CD4-positive, alpha-beta T cell treated with Interleukin-17A for 4 hours (primary cell): ENCODE measurements at places on chromosomes 12 and 14.

DNA sequence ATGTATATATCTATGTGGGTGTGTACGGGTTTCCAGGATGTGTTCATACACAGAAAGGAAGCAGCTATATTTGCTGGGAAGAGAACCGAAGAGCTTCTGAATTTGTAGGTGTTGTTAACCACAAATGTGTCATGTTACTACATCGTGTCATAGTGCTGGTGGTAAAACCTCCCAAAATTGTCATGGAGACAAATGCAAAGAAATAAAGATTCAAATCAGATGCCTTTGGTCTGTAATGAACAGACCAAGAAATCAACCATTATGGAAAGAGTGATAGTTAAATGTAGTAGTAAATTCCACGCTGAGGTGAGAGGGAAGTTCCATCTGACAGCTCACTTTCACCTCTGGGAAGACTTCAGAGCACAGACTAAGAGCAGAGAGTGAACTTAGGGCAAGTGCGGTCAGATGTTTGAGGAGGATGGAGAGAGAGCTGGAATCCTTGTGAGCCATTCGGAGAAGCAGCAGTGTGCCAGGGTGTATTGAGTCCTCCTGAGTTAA is 487.5 kb downstream of the TMEM121 start:
- no peak for DNase-seq

DNA sequence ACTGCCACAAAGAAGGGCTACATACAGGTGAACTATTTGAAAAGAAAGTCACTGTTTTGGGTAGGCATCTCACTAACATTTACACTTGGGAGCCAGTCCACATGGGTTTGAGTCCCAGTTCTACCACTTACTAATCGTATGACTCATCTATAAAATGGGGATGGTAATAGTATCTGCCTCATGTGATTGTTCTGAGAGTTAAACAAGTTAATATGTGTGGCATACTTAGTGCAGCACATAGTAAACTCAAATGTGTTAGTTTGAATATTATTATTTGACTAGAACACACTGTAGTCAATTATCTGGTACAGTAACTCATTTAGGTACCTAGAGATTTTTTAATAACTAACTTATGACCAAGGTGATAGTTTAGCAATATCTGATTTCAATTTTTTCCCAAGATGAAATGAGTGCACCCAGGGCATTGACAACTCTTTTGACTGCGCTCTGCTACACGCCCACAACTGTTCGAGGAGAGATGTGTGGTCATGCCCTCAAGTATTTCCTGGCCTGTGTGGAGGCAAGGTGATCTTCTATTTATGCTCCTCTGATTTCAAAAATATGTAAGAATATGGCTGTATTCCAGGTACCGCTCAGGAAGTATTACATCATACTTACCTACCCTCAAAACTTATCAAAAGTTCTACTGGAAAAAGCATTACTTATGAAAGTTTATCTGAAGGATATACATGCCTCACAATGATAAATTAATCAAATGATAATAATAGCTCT is 210.6 kb upstream of the EGLN3 start:
- DNase-seq = peak; percentile 6

DNA sequence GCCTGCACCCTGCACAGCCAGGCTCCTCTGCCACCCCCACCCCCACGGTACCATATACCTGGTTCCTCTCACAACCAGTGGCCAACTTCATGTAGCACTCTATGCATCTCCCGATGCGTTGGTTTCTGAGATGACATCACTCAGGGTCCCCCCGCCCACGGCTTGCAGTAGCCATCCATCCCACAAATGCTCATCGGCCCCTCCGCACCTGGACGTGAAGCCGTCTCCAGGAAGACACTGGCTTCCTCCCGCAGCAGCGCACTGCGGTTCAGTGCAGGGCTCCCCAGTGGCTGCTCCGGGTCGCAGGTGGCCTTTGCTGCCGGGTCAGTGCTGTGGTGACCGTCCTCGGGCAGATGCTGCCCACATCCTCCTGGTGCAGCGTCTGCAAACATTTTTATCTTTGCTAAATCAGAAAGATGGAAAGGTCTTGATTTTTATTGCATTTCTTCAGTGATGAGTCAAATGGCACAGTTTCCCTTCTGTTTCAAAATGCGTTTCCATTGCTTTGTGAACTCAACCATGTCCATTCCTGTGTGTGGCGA is 27.5 kb upstream of the MMP17 start:
- DNase-seq = no peak

DNA sequence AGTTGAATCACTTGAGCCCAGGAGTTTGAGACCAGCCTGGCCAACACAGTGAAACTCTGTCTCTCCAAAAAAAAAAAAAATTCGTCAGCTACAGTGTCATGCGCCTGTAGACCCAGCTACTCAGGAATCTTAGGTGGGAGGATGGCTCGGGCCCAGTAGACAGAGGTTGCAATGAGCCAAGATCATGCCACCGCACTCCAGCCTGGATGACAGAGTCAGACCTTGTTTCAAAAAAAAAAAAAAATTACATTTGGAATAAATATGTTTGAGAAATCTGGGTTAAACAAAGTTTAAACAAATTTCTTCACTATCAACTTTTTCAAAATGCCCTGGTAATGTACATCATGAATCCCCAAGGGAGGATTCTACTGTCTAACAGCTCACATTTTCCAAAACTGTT is 187.0 kb upstream of the RASSF8 start:
- DNase-seq = no peak

- DNase-seq = no peak
Measured at GRCh38 chr12:122947352-122947792, 18.9 kb downstream of the ABCB9 start.

DNA sequence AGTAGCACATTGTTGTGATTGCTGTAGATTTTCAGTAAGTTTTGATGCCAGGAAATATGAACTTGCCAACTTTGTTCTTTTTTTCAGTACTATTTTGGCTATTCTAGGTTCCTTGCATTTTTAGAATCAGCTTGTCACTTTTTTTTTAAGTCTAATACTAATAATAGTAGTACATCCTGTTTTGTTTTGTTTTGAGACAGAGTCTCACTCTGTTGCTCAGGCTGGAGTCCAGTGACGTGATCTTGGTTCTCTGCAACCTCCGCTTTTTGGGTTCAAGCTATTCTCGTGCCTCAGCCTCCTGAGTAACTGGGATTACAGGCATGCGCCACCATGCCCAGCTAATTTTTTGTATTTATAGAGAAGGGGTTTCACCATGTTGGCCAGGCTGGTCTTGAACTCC is 16.5 kb downstream of the PWP1 start:
- no peak for DNase-seq

DNA sequence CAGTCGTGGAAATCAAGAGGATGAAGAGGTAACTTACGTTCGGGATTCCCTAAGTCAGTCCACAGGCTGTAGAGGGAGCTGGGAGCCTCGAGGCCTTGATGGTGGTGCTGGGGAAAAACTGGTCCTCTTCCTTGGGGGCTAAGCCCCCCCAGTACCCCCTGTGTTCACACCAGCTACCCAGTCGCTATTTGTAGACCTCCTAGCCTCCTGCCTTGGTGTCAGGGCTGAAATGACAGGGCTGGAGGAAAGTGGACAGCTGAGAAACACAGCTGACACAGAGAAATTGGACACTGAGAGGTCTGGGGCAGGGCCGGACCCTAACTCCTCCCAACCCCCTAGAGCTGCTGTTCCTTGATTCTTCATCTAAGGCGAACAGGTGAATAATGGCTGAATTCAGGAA is at the start of gene STAC3:
TSS of gene STAC3 (minus strand) at position 232 of the 400 bp plus-strand sequence. CDS start 1,551 bp downstream, outside the sequence.
- no peak for DNase-seq

- DNase-seq = no peak
Measured at GRCh38 chr12:13573698-13574321, 377.3 kb downstream of the EMP1 start.

DNA sequence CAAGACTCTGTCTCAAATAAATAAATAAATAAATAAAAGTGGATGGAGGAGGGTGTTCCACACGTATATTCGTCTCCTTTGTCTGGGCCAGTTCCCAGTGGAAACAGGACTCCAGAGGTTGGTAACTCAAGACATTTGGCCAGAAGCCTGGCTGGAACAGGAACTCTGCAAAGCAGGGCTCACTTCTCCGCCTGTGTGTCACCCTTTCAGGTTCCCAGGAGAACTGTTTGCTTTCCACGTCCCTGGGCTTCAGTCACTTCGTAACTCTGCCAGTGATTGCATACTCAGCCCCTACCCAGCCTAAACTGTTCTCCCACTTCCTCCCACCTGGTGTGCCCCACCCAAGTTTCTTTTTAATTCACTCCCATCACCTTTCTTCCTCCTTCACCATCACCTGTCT is 7.0 kb upstream of the UBE2N start:
- peak; percentile 13 for DNase-seq

- DNase-seq = no peak
Measured at GRCh38 chr12:111222027-111222414, 146.9 kb downstream of the PHETA1 start.

GRCh38 chr12:109701064-109701463 is 12.6 kb upstream of the FAM222A start:
- DNase-seq = no peak

DNA sequence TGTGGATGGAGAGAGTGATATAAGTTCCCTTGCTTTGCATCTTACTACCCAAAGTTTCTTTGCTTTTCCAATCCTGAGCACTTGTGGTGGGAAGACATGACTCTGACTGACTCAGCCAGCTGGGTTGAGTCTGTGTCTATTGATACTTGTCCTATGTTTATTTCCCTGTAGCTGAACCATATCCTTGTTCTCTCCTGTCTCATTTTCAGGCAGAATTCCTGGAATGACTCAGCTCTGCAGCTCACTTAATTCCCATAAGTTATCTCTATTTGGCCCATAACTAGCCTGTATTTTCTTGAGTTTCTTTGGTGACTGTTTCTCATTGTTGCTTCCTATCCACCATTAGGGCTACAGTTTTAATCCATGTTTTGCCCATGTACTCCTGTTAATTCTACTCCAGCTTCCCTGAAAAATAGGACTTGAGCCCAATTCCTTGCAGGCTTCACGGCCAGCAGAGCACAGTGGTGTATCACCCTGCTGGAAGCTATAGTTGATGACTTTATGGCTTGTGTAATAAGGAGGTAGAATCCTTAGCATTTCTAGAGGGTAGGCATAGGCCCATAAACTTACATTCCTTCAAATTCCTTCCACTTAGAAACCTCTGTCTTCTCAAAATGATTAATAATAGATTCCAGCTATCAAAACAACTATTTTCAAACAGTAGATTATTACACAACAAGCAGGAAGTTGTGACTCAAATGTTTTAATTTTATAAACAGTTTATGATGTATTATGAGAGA is 183.1 kb downstream of the TMTC3 start:
- DNase-seq = no peak

DNA sequence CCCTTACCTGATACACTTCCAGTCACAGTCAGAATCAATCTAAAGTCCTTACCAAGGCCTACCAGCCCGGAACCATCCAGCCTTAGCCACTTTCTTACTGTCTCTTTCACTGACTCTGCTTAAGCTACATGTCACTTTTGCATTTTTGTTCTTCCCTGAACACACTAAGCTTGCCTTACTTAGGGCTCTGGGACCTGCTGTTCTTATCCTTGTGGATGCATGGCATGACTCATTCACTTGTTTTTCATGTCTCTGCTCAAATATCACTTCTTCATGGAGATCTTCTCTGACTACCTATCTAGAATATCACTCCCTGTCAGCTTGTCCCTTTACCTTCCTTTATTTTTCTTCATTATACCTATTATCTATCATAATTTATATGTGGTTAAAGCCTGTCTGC is 65.6 kb upstream of the ZDHHC17 start:
- no peak for DNase-seq

- DNase-seq = no peak
Measured at GRCh38 chr12:62537551-62537950, 70.9 kb downstream of the MON2 start.

GRCh38 chr14:58792416-58792815 is 154.7 kb downstream of the DACT1 start:
- DNase-seq = no peak

GRCh38 chr12:87320724-87321123 is 708.5 kb downstream of the C12orf50 start:
- DNase-seq = no peak

DNA sequence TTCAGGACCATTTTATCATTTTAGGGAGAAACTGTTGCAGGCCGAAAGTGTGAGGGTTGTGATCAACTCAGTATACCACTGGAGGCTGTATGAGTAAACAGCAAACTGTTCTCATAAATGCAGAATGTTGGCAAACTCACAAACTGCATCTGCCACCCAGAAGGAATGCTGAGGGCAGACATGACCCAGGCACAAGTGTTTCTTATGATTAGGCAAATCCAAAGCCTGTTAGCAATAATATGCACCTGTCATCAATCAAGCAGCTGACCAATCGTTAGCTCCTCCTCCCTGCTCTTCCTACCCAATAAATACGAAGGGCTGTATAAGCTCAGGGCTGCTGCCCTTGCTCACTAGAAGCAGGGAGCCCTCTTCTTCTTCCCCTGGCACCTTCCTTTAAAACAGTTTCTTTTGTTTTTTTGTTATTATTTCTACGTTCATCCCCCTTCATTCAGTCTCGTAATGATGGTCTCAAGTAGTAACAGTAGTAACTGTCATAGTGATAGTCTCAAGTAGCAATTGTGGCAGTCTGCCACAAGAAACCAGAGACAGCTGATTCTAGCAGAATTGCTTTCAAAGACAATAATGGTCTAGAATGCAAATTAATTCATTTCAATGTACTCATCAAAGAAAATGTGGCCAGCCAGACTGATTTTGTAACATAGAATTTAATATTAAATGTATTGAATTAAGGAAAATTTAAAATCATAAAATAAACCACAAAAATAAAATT is 15.2 kb upstream of the CCDC175 start:
- no peak for DNase-seq

GRCh38 chr12:92288561-92288960 is 142.9 kb upstream of the BTG1 start:
- DNase-seq = no peak

DNA sequence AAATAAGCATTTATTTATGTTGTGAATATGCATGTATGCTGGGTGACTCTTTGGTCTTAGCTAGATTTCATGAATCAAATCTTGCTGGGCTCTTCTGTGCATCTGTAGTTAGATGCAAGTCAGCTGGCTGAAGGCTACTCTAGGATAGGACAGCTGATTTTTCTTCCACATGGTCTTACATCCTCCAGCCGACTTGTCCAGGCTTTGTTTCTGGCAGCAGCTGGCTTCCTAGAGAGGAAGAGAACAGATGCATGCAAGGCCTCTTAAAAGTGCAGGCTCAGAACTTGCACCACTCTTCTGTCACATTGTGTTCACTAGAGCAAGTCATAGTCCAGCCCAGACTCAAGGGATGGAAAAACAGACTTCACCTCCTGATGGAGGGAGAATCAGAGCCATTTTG is 435.4 kb upstream of the STXBP6 start:
- no peak for DNase-seq

GRCh38 chr14:74763803-74764531 is 851 bp downstream of the YLPM1 start:
- DNase-seq = peak; percentile 26

- no peak for DNase-seq
Measured at GRCh38 chr14:89296281-89296745, 120.7 kb downstream of the FOXN3 start.

GRCh38 chr12:50198829-50199228 is 31.7 kb upstream of the CERS5 start:
- DNase-seq = no peak

DNA sequence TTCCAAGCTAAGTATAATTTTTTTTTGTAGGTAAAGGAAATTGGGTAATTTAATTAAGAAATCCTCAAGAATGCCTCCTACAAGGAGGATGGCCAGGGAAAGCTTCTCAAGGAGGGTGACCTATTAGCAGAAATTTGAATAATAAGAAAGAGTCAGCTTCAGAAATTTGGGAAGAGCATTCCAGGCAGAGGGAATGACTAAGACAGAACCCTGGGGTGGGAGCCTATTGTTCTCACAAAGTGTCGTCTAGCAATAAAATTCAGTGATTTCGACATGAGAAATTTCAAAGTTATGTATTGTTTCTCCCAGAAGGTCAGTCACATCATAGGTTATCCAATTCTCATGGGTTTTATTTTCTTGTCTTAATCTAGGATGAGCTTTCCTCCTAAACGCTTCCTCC is 1168.4 kb downstream of the AACS start:
- DNase-seq = no peak
